Pulmonary artery endothelial cell (primary cell): ENCODE measurements at places on chromosomes 6 and 20.

DNA sequence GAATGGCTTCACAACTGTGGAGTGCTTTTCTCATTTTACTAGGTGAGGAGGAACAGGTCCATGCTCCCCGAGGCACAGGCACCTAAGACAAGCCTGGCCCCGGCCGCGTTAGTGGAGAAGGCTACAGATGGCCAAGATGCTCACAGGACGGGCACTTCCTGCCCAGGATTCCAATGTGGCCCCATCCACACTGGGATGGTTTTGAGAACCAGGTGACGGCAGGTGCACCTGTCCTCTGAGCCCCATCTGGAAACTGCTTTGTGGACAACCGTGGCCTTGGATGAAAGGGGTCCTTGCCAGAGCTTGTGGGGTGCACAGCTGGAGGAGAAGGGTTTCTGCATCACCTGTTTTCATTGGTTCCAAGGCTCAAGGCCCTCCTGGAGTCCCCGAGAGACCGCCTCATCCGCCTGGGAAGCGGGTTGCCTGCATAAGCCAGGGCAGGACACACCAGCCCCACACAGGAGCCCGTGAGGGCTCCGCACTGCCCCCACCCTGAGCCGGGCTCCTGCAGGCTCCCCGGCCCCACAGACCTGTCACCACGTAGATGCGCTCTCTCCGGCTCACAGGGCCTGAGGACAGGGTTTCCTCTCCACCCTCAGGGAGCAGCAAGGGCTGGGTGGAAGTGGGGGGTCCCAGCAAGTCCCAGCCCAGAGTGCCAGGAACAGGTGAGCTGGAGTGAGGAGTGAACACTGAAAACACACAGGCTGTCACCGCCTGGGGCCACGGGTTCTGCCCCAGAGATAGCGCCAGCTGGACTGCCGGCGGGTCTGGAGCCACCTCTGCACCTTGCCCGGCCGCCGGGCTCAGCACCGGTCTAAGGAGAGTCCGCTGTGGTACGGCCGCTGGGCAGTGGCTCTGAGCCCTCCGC is 18.3 kb downstream of the NTSR1 start:
- no peak for DNase-seq

- DNase-seq: no peak
These were observed 713 bp upstream of the ELMO2 start for GRCh38 chr20:46406986-46407670.

- no peak for DNase-seq
These were observed 74.8 kb downstream of the GCNT2 start for GRCh38 chr6:10595731-10596664.

DNA sequence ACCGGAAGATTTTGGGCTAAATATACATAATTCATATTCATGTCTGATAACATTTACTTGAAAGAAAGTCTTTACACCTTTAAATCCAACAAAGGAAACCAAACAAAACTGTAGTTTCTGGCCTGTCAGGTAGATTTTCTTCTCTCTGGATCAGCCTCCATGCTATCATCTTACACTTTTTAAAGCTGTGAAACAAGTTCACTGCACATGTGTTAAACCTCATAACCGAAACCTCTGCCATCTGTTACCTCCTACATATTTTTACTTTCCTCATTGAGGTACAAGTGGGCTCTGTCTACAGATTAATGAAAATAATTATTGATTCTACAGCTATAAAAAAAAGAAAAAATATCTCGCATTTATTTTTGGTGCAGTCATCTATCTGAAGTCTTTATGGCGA is 149.9 kb downstream of the RALGAPA2 start:
- DNase-seq: no peak

DNA sequence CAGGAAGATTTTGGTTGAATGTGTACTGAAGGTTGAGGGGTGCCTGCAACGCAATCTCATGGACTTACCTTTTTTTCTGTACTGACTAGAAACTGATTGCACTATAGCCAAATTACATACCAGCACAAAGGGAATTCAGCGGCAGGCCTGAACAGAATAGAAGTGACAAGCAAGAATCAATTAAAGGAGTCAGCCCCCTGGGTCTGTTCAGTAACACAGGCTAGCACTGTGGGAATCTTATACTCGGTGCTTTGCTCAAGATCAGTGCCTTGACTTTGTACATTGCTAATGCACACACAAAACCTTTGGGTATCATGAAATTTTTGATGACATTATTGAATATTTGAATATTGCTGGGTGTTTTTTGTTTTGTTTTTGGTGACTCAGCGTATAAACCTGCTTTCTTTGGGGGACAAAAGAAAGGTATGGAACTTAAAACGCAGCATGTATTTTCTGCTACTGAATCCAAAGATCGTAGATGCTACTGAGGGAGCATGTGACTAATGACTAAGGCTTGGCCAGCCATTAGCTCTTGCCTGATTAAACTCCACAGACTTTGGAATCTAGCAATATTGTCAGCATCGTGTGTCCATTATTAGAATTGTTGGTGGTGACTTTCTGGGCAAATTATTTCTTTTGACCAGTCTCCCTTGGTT is 236.6 kb downstream of the ARID1B start:
- no peak for DNase-seq

- DNase-seq: no peak
These were observed 153.7 kb upstream of the PRDM1 start for GRCh38 chr6:105932440-105932839.

- DNase-seq: no peak
These were observed 141.1 kb downstream of the CD164 start for GRCh38 chr6:109241199-109241598.

- DNase-seq: no peak
These were observed 25.2 kb downstream of the TGM3 start for GRCh38 chr20:2320813-2321658.

DNA sequence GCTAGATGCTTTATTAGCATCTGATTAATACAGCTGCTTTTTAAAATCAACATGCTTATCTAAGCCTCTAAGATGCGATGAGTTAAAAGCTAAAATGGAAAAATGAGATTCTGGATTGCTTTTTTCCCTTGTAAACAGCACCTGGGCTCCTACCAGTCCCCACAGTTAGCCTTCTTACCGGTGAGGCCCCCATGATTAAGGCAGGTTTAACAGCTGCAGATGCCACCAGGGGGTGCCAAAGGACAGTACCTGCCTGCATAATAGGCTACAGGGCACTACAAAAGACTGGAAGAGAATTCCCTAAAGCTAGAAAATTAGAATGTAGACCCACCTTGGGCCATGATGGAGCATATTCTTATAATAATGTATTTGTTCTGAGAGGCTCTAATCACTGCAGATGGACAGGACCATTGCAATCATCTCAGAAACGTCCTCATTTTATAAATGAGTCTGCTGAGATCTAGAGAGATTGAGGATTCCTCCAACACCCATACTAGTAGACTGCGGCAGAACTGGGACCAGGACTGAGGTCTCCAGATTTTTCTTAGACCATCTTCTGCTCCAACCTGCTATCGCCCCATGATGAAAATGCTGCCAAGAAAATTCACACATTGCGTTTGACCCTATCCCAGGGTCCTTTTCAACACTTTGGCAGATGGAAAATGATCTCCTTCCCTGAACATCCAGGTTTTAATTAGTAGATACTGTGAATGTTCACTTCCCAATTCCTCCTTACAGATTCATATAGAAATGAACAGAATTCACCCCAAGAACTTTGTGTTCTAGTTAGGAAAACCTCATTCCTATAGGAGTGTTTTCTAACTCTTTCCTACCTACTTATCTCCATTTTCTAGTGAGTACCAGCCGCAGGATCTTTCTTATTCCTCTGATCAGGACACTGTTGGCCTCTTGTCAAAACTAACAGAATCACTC is 148.8 kb downstream of the RPS12 start:
- peak; percentile 11 for DNase-seq

- DNase-seq: no peak
These were observed 86.9 kb downstream of the QKI start for GRCh38 chr6:163501439-163501838.

DNA sequence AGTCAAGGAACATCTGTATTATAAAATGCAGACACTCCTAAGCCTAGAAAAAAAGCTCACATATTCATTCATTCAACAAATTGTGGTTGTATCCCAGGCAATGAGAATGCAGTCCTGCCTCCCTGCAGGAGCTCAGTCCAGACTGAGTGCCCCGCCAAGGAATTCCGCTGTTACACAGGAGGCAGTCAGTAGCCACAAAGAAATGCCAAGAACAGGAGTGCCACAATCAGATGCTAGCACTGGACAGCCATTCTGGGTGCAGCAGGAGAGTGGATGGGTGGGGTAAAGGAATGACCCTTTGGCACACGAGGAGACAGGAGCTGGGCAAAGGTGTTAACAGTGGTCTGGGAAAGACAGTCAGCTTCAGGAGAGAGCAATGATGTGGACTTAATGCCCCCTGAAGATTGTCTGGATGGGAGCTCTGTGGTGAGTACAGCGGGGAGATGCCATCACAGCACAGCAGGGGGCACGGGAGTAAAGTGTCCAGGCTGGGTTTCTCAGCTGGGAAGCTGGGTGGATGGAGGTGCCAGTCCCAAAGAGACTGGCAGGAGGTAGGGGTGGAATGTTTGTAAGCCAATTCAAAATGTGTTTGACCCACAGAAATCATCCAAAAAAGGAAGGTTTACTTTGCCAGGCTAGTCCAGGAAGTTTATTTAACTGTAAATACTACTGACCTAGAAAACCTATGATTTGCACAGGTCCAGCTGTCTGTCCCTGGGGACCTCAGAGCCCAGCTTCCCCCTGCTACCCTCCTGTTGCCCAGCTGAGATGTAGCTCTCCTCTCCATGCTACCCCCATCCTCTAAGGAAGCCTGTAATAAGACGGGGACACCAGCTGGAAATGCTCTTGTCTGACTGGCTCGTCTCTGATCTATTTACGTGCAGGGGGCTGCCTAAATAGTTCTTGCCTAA is 84.1 kb downstream of the SLC23A2 start:
- DNase-seq: no peak

GRCh38 chr6:39752835-39753724 is 27.9 kb upstream of the KIF6 start:
- no peak for DNase-seq

DNA sequence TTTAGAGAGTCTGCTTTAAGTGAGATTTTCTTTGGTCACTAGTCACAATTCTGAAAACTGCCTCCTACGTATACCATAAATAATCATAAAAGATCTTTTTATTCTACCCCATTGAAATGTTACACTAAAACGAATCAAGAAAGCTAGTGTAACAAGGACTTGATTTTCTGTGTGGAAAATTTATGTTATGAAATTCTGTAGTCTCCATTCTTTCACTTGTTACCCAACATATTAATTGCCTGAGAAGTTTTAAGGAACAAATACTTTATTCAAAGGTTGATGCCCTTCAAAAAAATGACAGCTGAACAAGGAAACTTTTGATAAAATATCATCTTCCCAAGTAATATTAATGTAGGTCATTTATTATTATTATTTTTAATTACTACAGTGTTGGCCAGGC is 13.3 kb upstream of the HBS1L start:
- no peak for DNase-seq

DNA sequence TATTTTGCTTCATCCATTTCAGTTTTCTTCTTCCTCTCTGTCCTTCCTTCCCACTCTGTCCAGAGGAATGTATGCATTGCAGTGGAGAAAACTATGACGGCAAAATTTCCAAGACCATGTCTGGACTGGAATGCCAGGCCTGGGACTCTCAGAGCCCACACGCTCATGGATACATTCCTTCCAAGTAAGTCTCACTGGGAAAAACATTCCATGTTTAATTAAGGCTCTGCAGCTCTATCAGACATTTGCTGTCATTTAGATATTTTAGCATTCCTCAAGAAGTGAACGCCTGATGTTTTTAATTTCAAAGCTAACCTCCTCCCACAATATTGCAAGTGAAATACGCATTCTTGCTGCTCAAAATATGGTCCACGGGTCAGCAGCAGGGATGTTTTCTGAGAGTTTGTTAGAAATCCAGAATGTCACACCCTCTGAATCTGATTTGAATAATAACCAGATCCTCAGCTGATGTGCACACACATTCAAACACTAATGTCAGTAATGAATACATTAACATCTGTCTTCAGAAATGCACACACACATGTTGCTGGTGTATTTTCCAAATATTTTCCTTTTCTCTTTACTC is 12.8 kb downstream of the PLG start:
- no peak for DNase-seq

DNA sequence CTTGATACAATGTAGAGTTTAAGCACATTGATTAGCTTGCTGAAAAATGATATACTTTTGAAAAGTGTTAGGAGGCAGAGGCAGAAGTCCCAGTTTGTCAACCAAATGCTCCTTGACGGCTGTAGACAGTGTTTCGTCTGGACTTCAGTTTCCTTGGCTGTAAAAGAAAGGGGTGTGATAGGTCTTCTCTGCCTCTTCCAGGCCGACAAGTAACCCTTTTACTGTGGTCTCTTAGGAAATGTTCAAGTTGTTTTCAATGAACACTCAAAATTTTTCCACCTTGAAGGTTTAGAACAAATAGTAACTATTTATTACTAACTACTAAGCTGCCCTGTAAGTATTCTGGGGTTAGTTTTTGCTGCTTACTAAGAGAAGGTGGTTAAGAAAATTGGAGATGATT is 122.4 kb downstream of the IRF4 start:
- DNase-seq: no peak
